ENCODE measurements at places on chromosomes 16 and 17. TPM values are rescaled to one million over a fixed set of nuclear protein-coding genes. Genes with fewer than 3 reads are reported as not detected.
A peak's percentile ranks its signal among the peaks of the same experiment; 100 is the strongest.

Gene NLRP1
- 13.2 TPM for polyA plus RNA-seq

Gene ADAD2
- not detected for polyA plus RNA-seq

Gene CDH16
- not detected for polyA plus RNA-seq

Gene HERPUD1
- polyA plus RNA-seq = 233 TPM

GRCh38 chr17:72539981-72540897, 419.4 kb downstream of the SOX9 start:
- no peaks in the 10 kb centered on the region for H3K4me1 ChIP-seq
- peak overlapping the region; percentile 39 for H3K4me3 ChIP-seq
- H3K27ac ChIP-seq = no peak overlapping the region
- peak; percentile 22 for DNase-seq

- peaks cover 20% of the 10 kb centered on the region for H3K4me1 ChIP-seq
- H3K36me3 ChIP-seq = no peaks in the 10 kb centered on the region
- DNase-seq = no peak
- peak overlapping the region; percentile 54 for H3K27ac ChIP-seq
These were observed 23.1 kb downstream of the RAB11FIP4 start for GRCh38 chr17:31414550-31414918.

Data from CD14-positive monocyte (primary cell).